ENCODE measurements at places on chromosomes 16 and 17. TPM values are rescaled to one million over a fixed set of nuclear protein-coding genes. Genes with fewer than 3 reads are reported as not detected.

Gene STX1B
- total RNA-seq: 0.63 TPM

Gene DLG4
- 9.0 TPM for total RNA-seq

Gene HBA2
- total RNA-seq: 22.1 TPM

Gene MT1E
- 1.7 TPM for total RNA-seq

Gene MT1A
- not detected for total RNA-seq

Measured in mononuclear cell (primary cell).